COLO829 (cell line): ENCODE measurements at places on chromosomes 2 and 18.

DNA sequence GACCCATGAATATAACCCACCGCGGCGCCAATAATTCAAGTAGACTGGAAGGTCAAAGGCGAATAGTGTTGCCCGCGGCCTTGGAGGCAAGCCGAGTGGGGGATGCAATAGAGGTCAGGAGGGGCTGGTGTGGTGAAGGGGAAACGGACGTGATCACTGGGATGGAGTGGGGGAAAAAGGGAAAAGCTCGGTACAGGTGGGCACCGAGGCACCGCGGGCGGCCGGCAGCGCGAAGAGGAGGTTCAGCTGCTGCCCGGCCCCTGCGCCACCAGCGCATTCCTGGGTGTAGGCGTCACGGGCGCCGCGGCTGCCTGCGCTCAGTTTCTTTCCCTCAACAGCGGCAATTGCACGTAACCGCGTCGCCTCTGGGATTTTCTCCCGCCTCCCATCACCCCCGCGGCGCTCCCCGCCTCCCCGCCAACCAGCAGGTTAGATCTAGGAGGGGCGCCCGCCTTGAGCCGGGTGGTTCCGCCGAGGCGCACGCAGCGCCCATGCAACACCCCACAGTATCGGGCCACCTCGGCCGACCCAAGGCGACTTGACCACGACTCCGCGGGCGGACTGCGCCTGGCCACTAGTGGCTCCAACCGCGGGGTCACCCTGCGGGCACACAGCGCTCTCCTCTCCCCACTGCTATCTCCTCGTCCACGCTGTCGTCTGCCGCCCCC lies 1.5 kb downstream of the RND3 start:
- DNase-seq = no peak

DNA sequence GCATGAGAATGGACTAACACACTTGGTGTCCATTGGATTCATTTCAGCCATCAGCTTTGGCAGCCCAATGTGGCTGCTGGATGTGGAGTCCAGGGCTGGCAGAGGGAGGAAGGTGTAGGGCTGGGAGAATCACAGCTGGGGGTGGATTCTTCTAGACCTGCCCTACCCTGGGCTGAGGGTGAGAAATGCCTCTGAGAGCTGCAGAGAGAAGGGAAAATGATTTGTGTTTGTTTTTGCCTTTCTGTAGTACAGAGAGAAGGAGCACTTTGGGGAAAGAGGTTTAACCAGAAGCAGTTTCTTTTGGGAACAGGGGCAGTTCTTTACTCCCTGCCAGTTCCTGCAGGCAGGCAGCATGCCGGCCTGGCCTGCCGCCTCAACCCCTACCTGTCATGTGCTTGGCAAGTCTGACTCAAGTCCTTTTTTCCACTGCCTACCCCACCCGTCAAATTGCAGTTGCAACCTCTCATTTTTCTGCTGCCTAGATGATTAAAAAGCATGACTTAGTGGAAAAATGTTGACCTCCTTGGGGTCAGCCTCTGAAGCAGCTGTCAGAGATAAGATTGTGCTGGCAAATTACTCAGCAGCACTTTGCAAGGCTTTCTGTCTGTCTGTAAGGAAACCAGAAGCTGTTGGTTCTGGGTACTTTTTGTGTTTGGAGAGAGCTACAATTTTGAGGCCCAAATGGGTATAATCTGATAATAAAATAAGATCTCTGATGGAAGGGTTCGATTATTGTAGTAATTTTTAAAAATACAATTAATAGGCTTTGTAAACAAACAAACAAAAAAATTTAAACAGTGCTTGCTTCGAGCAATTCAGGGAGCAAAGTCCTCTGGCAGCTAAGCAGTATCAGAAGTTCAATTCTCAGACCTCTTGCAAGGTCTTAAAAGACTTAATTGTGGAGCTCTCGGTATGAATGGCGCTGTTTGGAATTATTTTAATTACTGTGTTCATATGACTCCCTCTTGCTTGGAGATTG lies 21.7 kb downstream of the LBH start:
- DNase-seq = peak; percentile 70

DNA sequence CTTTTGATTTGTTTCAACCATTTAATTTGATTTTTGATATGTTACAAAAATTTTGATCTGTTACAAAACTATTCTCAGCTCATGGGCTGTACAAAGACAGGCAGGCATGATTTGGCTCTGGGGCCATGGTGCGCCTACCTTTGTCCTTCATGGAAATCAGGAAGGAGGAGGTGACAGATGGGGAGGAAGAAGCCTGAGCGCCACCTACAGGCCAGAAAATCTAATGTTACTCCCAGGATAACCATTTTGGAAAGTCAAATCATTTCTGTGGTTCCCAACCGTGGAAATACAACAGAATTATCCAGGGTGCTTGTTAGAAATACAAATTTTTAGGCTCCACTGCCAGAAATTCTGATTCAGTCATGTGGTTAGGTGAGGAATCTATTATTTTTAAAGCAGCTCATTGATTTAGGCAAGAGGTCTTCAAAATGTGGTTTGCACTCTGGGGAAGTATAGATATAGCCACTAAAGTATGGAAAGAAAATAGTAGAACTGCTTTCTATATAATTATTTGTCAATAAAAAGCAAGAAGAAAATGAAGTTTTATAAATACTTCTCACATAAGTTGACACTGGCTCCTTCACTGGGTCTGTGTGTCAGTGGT lies 93.9 kb downstream of the EVA1A start:
- peak; percentile 59 for DNase-seq

GRCh38 chr2:28616396-28616999 lies 120.6 kb downstream of the PLB1 start:
- DNase-seq = no peak

DNA sequence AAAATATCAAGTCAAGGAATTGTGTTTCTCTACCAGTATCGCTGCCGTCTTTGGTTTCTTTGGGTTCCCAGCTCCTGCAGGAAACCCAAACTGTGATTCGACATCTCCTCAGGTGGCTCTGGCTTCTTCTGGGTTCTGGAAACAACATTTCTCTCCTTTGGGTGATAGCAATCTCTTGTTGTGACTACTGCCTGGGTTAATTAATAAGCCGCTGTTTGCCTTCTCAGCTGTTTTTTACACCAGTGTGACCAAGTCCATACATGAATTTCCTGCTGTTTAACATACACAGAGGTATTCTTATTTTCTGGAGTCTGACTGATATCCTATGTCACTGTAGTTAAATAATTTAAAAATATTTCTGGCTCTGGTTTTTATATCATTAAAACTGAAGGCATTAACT lies 112.5 kb upstream of the DCC start:
- no peak for DNase-seq

- DNase-seq = no peak
Observed at GRCh38 chr2:14428056-14428455, 204.5 kb upstream of the LRATD1 start.

GRCh38 chr2:156622491-156622890 lies 186.3 kb downstream of the GPD2 start:
- no peak for DNase-seq

DNA sequence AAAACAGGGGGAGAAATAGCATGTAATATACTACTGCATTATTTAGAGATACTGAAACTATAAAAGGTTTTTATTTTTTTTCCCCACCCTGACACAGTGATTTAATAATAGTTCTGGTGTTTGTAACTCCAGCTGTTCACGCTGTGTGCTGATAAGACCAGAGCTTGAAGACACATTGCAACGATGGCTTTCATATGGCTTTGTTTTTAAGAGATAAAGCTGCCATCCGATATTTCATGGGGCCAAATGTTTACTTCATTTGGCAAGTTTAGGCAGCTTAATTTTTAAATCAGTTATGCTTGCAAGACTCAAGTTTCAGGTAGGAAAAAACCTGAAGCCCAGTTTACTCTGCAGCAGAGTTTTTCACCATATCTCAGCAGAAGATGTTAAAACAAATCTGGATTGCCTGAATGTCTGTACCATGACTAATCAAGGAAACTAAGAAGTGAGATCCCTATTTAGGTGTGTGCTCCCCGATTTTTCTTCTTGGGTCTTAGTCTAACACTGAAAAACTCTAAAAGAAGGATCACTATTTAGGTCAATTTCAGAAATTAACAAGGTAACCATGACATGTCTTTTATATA lies 508.6 kb downstream of the PARD3B start:
- DNase-seq = no peak

DNA sequence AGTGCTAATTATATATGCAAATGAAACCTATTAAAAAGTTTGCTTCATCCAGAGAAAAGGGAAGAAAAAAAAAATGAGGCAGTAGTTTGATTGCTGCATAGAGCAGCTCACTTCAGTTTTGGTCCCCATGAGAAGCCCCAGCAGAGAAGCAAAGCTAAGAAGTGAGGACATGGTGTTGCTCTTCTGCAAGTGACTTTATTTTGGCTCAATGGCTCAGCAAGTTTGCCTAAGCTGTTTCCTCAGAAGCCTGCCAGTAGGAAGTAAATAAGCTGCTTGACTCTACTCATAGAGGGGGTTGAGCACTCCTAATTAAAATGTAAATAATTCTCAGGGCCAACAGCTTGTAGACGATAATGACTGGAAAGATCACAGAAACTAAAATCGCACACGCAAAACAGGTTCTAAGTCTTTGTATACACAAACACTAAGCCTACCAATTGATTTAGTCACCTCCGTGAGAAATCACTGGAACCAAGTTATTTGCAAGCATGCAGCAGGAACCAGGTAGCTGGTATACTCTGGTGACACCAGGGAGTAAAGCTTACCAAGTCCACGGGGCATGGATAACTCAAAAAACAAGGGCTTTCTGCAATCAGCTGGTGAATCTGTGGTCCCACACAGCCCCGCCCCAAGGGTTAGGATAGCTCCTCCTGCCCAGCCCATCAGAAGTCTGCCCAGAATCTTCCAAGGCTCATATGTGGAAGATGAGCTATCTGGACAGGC lies 39.7 kb upstream of the NABP1 start:
- DNase-seq = no peak

DNA sequence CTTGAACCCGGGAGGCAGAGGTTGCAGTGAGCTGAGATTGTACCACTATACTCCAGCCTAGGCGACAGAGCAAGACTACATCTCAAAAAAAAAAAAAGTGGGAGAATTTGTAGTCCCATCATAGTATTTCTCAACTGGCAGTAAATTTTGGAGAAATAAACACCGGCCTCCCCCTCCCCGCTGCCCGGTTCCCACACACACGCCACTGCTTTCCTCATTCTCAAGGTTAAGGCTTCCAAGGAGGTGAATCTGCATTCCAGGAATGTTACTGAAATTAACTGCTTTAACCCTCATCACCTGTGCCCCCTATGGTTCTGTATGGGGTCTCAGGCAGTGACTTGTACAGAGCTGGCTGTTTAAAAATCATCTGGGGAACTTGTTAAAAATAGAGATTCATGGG lies 49.9 kb downstream of the MRPL35 start:
- no peak for DNase-seq

GRCh38 chr2:182667315-182667695 lies 48.8 kb upstream of the DNAJC10 start:
- DNase-seq = no peak

DNA sequence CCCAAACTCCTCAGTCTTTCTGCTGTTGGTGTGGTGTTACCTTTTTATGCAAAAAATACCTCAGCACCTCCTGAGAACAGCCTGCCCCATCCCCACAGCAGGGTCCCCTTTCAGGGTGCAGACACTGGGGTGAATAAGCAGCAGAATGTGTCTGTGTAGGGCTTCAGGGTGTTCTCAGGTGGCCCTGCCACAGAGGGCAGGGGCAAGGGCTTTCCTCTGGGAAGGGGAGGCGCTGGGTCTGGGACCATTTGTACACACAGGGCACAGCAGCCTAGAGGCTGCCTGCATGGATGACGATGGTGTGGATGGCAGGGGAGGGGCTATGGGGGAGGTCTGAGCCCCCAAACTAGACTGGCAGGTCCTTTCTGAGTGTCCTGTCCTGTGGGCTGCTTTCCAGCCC lies 2.6 kb downstream of the HAAO start:
- no peak for DNase-seq

- no peak for DNase-seq
Observed at GRCh38 chr2:216302981-216303676, 69.2 kb downstream of the MARCHF4 start.

GRCh38 chr2:50720697-50721315 lies 311.1 kb downstream of the NRXN1 start:
- DNase-seq = no peak

- DNase-seq = no peak
Observed at GRCh38 chr2:81984969-81985637, 1680.6 kb upstream of the LRRTM1 start.

- DNase-seq = no peak
Observed at GRCh38 chr2:39401319-39401718, 35.8 kb downstream of the MAP4K3 start.

DNA sequence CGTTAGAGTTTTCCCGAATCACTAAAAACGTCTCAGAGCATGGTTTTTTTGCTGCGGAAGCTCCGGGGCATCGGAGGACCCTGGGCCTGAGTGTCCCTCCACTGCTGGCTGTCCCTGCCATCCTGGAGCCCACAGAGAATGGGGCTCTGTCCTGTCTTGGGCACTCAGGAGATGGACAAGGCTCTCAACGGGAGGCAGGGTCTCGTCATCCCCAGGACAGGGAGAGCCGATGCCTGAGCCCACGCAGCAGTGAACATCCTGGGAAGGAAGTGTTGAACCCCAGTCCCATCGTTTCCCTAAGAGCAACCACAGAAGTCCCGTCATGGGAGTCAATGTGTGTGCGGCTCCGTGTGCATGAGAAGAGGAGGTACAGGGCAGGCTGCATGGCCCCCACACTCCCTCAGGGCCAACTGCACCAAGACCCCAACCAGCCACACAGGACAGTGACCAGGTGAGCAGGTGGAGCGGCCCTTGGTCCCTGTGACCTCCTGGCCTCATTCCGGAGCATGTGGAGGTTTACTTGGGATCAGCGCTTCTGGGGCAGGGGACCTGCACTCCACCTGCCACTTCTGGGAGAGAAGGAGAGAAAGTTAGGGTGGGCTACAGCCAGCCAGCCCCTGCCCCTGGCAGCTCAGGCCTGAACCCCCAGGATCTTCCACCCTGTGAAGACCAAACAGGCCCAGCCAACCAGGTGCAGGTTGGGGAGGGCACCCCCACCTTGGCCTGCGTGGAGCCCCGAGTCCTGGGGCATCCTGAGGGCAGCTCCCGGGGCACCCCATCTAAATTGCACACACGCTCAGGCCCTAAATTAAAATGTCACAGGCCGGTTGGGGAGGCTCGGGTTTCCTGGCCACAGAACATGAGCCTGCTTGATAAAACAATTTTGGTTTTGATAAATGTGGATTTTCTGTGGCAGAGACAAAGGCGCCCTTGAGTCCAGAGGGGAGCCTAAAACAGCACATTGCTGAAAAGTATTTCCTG lies 3.1 kb upstream of the SNED1 start:
- no peak for DNase-seq

DNA sequence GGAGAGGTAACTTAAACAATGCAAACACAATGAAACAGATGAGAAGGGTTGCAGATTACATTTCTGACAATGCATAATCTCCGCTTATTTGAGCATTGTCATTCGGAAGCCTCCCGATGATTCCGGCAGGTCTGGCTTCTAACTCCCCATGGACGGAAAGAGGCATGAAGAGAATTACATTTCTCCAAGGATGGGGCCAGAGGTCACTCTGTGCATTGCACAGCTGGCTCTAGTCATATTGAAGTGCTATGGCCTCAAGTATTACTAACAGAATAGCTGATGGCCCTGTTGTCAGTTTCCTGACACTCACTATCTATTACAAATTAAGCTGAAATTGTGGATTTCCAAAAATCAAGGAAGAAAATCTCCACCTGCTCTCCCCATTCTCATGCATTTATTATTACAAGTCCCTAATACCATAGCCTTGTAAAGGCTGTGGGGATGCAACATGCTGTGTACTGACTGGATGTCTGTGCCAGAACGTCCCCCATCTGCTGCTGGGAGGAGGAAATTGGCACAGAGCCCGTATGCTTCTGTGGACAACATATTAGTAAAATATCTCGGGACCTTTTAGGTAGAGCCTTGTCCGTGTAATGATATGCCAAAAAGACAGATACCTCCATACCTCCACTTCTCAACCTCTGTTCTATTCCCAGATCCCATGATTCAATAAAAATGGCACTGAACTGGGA lies 168.1 kb downstream of the SETBP1 start:
- no peak for DNase-seq
